ENCODE measurements at places on chromosomes 12 and 14.

GRCh38 chr12:7144414-7145120 lies 14.4 kb downstream of the CLSTN3 start:
- no peak for DNase-seq

DNA sequence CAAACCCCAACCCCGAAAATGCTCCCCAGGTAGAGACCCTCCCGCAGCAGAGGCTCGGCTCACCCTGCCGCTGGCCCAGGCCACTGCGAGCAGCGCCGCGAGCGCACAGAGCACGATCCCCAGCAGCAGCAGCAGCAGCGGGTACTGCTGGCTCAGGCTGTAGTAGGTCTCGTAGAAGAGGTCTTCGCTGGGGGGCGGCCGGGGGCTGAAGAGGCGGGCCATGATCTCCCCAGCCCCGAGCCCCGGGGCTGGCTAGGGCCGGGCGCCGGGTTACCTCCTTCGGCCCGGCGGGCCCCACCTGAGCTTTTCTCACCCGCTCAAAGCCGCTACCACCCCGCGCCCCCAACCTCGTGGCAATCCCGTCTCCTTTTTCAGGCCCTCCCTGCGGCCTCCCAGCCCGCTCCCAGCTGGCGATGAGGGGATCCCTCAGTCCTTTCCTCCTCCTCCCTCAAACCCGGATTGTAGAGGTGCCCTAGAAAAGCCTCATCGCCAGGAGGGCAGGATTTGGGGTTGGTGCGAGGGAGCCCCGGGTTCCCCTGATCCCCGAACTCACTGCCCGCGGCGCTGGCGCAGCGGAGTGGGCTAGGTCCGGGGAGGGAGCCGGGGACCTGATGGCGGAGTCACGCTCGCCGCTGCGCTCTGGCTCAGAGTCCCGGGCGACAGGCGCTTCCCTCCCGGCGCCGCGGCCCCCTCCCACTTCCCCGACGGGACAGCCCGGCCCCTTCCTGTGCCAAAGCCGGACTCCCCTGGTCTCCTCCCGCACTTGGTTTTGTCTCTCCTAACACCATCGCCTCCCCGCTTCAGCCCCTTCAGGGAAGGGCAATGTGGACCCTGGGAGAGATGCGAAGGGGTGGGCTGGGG lies at the start of gene ADCY4:
Gene ADCY4 (minus strand): TSS at position 641 of the 861 bp plus-strand sequence. CDS start 419 bp downstream, at position 222.
- no peak for DNase-seq

GRCh38 chr14:46574221-46574977 lies 77.2 kb downstream of the RPL10L start:
- no peak for DNase-seq

DNA sequence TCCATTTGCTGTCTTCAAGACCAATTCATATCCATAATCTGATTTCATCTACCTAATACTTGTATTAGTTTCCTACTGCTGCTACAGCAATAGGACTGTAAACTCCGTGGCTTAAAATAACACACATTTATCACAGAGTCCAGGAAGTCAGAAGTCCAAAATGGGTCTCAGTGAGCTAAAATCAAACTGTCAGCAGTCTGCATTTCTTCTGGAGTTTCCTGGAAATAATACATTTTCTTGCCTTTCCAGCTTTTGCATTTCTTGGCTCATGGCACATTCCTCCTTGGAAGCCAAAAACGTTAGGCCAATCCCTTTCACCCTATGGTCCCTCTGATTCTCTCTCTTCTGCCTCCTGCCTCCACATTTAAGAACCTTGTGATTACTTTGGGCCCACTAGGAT lies 239.8 kb downstream of the PRKD1 start:
- DNase-seq, result no peak

- DNase-seq, result no peak
These were observed 319 bp downstream of the GALNT6 start for GRCh38 chr12:51390891-51391282.

- DNase-seq, result no peak
These were observed 20.1 kb upstream of the CDK17 start for GRCh38 chr12:96420277-96420835.

DNA sequence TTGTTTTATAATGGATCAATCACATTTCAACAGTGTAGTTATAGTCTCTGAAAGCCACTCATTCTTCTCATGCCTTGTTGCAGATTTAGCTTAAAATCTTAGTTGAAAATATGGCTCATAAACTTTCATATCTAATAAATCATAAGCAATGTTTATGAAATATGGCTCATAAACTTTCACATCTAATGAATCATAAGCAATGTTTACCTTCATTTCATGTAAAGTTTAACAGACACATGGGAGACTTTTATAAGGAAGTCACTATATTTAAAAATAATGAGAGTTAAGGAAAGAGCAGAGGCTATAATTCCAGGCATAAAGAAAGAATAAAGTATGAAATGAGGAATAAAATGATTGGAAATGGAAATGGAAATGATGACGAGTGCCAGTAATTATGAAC lies 1042.1 kb downstream of the FSCB start:
- DNase-seq, result no peak

DNA sequence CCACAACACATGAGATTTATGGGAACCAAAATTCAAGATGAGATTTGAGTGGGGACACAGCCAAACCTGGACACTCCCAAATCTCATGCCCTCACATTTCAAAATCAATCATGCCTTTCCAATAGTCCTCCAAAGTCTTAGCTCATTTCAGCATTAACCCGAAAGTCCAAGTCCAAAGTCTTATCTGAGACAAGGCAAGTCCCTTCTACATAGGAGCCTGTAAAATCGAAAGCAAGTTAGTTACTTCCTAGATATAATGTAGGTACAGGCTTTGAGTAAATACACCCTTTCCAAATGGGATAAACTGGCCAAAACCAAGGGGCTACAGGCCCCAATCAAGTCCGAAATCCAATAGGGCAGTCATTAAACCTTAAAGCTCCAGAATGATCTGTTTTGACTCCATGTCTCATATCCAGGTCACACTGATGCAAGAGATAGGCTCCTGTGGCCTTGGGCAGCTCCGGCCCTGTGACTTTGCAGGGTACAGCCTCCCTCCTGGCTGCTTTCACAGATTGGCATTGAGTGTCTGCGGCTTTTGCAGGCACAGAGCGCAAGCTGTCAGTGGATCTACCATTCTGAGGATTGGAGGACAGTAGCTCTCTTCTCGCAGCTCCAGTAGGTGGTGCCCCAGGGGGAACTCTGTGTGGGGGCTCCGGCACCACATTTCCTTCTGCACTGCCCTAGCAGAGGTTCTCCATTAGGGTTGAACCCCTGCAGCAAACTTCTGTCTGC lies 60.1 kb downstream of the LRIG3 start:
- no peak for DNase-seq

GRCh38 chr12:69837657-69838415 lies 12.8 kb downstream of the MYRFL start:
- DNase-seq, result no peak

GRCh38 chr14:102202944-102203343 lies 63.2 kb downstream of the WDR20 start:
- DNase-seq, result no peak

GRCh38 chr14:101623685-101624444 lies 62.6 kb downstream of the DIO3 start:
- DNase-seq, result no peak

DNA sequence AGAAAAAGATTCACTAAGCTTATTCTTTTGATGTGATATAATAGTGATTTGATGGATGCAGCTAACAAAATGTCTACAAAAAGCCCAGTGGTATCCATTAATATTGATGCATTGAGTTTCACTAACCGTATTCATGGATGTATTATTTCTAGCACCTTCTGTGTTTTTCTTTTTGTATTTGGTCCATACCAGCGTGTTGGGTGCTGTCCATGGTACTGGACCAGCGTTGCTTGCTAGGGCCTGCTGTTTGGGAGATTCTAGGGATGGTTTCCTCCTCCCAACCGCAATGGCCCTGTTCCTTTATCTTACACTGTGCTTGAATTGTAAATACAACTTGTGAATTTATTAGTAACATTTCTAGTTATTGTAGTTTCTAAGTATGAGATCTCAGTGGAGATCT lies 31.7 kb downstream of the ANO4 start:
- DNase-seq, result no peak

DNA sequence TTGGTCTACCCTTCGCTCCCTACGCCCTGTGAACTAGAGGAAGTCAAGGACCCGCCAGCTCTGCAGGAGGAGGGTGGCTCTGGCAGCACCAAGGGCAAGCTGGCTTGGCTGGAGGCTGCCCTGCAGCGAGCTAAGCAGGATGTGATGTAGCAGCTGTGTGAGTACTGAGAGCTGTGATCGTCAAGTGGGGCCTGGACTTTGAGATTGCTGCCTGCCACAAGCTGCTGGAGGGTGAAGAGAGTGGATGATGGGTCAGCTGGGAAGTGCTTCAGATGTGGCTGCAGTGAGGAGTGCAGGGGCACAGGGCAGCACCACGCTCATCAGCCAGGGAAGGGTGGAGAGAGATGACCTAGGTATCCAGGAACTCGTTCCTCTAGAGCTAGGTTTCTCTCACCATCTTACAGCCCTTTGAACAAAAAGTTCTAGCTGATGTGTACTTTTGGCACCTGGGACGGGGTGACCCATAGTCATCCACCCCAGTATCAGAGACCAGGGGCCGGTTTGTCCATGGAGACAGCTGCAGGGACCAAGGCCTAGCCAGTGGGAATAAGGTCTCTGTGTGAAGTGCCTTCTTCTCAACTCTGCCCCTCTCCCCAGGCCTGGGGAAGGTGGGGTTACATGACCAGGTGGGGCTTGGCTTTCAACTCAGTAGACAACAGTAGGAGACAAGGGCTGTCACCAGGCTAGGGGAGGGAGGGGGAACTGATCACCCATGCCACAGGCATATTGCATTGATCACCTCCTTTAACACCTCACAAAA lies 3.2 kb downstream of the KRT86 start:
- DNase-seq, result no peak

DNA sequence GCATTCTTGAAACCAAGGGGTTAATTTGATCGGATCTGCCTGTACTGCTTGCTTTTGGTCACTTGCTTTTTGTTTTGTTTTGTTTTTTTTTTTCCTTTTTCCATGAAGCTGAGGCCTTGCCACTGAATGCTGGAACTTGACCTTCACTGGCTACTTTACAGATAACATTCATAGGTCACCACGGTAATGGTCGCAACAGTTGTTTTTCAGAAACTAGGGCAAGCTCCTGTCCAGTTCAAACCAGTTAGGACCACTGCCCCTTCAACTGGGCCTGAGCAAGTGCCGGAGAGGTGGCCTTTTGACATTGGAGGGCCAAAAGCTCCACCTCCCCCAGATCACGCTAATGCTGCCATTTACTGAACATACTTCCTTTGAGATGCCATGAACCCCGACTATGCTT lies 147.6 kb downstream of the FOXN3 start:
- no peak for DNase-seq

DNA sequence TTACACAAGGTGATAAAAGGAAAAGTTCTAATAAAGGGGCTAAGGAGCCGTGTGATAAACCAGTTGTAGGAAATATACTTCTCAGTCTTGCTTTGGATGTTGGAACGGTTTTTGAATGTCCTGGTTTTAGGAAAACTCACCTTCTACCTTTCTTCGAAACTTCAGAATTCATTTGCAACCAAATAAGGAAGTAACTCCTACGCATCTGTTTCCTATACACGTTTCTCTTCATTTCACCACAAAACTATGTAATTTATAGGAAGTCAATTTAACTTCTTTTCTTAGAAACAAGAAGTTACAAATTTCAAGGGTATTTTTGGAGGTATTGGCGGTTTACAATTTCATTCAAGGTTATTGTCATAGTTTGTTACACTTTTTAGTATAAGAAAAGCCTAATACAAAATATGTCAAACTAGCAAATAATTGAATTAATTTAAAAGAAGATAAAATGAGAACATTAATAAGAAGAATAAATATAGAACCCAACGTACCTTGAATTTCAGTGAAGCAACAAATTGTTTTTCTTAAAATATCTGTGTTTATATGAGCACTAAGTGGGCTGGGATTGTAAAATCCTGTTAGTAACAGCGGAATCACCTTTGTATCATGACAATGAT lies 33.2 kb upstream of the CD69 start:
- no peak for DNase-seq

DNA sequence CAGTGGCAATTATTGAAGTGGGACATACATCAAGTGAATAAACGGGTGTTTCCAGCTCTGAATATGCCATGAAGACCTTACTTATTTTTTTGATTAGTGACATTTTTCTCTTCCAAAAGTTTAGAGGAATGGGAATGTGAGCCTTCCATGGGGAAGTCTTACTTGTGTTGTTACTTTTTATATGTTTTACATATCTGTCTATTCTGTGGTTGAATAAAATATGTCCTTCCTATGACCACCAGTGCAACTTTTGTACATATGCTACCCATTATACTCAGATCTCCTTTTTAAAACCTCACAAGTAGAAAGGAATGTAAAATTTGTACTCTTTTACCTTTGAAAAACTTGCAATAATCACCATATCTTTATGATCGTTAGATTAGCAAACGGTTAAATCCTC lies 132.7 kb downstream of the MSRB3 start:
- DNase-seq, result no peak

DNA sequence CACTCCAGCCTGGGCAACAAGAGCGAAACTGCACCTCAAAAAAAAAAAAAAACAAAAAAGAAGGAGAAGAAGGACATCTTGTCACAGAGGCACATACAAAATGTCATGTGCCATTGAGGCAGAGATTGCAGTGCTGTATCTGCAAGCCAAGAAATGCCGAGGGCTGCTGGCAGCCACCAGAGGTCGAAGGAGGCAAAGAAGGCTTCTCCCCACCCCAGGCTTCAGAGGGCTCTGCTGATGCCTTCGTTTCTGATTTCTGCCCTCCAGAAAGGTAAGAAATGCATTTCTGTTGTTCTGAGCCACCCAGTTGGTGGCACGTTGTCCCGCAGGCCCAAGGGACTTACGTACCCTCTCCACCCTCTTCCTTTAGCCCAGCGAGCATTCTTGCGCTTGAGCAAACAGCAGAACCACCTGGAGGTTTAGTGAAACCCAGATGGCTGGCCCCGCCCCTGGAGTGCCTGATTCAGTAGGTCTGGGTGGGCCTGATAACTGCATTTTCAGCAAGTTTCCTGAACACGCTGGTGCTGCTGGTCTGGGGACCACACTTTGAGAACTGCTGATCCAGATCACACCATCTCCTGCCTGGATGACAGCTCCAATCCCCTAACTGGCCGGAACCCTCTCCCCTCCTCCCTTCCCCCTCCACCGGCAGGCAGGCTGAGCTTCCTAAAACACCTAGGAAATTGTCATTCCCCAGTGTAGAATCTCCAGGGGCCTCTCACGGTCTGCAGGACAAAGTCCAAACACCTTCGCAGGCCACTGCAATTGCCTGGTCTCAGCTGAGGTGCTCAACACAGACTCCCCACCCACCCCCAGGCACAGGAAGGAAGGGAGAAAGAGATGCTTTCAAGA lies 21.1 kb upstream of the SCARB1 start:
- DNase-seq, result no peak
